ENCODE measurements at places on chromosomes 3 and 15.

GRCh38 chr3:110296885-110297284 lies 774.7 kb upstream of the NECTIN3 start:
- no peak for DNase-seq

GRCh38 chr15:70430069-70430468 lies 332.4 kb upstream of the TLE3 start:
- DNase-seq = no peak

DNA sequence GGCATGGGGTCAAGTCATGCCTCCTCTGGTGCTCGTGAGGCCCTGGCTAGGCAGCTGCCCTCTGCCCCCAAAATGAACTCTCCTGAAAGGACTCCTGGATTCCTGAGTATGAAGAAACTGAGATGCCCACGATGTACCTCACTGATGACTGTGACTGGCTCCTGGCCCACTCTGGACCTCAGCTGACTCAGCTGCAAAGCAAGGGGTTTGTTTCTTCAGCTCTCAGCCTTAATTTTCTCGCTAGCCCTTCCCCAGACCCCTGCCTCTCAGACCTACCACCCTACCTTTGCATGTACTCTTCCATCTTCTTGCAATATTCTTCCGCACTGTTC lies 5.2 kb upstream of the GNAI2 start:
- no peak for DNase-seq

DNA sequence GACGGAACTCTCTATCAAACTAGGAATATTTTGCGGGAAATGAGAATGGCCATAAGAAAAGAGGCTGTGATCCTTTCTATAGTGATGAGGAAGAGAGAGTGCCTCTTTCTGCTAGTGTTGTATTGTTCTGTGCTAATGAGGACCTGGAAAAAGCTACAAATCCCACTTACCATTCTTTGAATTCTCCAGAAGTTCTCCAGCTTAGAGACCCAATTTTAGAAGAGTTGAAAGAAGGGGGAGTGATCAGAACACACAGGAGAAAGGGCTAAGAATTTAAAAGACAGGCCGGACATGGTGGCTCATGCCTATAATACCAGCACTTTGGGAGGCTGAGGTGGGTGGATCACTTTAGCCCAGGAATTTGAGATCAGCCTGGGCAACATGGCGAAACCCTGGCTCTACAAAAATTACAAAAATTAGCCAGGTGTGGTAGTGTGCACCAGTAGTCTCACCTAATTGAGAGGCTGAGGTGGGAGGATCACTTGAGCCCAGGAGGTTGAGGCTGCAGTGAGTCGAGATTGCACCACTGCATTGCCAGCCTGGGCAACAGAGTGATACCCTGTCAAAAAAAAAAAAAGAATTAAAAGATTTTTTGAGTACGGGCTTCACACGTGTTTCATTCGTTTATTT lies 126.9 kb downstream of the IQCH start:
- DNase-seq = no peak

DNA sequence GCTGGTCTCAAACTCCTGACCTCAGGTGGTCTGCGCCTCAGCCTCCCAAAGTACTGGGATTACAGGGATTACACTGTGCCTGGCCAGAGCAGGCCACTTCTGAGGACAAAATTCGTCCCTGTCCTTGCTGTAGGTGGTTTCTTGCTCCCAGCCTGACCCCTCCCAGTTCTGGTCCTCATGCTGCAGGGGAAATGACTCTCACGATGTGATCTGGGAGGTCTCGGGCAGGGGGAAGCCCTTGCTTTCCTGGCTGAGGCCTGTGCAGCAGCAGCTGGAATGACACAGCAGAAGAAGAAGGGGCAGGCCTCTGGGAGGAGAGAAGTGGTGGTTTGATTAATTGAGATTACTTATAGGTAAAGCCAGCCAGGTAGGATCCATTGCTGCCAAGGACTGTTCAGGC lies 39.3 kb downstream of the MEGF11 start:
- no peak for DNase-seq

DNA sequence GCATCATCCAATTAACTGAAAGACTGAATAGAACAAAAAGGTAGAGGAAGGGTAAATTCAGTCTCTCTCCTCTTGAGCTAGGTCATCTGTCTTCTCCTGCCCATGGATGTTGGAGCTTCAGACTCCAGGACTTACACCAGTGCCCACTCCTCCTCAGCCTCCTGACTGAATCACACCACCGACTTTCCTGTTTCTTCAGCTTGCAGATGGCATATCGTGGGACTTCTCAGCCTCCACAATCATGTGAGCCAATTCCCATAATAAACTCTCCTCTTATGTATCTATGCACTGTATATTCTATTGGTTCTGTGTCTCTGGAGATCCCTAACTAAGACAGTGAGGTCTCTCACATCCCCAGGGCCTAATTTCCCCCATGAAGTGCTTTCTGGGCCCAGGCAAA lies 140.4 kb downstream of the CD47 start:
- no peak for DNase-seq

Measured in left ventricle myocardium superior (tissue), 1 donor.